HS-5 (cell line): ENCODE measurements at places on chromosomes 1 and 21.

DNA sequence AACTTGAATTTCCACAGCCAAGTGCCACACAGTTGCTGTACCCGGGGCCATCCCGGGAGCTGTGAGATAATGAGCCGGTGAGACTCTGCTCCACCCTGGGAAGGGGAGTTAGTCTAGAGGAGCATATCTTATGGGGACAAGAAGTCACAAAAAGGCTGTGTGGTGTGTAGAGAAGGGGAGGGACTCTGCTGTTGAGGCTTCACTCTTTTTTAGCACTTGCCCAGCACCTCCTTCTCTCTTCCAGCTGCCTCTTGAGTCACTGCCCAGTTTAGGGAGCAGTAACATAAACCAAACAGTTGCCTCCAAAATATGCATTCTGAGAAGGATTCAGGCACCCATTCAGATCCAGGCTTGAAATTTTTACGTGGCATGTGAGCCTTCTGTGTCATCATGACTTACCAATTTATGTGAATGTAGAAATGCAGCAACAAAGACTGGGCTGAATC, 744 bp upstream of the WDR26 start:
- peak; percentile 77 for DNase-seq

GRCh38 chr1:224545571-224545970, 70.5 kb upstream of the CNIH3 start:
- DNase-seq, result no peak

DNA sequence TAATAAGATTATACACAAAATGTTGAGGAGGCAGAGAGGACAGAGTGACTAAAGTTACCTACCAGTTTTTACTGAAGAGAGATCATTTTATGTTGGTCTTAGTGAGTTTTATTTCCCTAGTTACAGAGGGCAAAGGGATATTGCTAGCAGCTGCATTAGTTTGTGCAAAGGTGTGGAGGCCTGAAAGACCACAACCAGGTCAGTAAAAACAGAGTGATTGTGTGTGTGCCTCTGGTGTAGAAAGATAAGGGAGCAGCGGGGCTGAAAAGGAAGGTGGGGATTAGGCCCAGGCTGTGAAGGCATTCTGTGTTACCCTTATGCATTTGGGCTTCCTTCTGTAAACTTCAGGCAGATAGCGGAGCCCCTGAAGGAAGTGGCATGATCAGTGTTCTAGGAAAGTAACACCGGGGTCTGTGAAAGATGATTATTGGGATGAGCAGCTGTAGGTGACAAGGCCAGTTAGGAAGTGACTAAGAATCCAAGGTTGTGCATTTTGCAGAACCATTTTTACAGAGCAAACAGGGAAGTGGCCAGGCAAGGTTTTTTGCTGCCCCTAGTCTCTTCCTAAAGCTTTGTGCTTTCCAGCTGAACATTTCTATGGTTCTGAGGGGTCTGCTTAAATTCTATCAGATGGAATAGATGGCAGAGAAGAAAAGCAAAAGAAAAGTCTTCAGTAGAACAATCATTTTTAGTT, 3.7 kb downstream of the GADD45A start:
- no peak for DNase-seq

- DNase-seq, result no peak
Observed at GRCh38 chr1:81380436-81380835, 420.3 kb upstream of the ADGRL2 start.

GRCh38 chr21:35204850-35205541, 155.9 kb upstream of the RUNX1 start:
- no peak for DNase-seq

DNA sequence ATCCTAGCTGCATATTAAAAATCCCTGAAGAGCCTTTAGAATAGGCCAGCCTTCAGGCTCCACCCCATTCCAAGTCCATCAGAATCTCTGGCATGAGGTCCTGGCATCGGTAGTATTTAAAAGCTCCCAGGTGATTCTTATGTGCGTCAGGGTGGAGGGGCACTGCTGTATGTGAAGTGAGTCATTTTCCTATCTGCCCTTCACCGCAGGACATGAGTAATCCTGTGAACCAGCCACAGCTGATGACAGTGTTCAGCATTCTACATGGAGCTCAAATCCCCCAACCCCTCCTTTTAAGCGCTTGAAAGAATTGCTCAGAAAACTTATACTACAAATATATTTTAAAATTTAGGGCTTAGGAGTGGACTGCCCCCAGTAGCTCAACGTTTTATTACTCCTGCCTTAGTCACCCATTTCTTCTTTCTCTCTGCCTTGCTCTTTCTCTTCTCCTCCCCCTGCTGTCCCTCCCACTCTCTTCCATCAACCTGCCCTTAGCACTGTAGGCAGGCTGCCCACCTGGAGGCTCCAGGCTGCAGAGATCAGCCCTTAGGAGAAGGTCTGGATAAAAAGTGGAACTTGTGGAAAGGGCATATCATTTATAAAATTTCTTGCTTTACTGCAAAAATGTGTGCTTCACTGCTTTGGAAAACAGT, 73.8 kb upstream of the ZNF281 start:
- peak; percentile 96 for DNase-seq

- peak; percentile 23 for DNase-seq
Observed at GRCh38 chr1:174769961-174770549, 229.7 kb upstream of the CACYBP start.

- no peak for DNase-seq
Observed at GRCh38 chr1:209876078-209876800, 48.5 kb downstream of the UTP25 start.

DNA sequence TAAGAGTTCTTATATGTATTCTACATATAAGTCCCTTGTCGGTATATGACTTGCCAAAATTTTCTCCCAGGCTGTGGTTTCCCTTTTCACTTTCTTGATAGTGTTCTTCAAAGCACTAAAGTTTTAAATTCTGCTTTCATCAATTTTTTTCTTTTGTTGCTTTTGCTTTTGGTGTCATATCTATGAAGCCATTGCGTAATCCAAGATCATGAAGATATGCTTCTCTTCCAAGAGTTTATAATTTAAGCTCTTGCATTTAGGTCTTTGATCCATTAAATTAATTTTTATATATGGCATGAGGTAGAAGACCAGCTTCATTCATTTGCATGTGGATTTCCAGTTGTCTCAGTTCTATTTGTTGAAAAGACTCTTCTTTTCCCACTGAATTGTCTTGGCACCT, 22.2 kb downstream of the DESI2 start:
- DNase-seq, result no peak

DNA sequence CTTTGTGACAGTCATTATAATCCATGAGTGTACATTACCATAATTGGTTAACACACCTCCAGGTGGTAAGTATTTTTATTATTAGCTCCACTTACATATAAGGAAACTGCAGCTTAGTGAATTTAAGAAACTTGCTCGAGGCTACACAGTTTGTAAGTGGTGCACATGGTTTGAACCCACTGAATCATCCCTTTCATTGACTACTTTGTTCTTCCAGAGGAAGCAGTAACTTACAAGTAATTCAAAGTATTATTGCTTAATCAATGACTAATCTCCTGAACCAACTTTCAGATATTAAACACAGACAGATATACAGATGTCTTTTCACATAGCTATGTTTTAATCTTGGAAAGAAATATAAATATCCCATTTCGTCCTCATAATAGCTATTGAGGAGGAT, 18.7 kb upstream of the CLDN8 start:
- DNase-seq, result peak; percentile 48

GRCh38 chr1:235078480-235079381, 49.9 kb downstream of the TOMM20 start:
- no peak for DNase-seq

DNA sequence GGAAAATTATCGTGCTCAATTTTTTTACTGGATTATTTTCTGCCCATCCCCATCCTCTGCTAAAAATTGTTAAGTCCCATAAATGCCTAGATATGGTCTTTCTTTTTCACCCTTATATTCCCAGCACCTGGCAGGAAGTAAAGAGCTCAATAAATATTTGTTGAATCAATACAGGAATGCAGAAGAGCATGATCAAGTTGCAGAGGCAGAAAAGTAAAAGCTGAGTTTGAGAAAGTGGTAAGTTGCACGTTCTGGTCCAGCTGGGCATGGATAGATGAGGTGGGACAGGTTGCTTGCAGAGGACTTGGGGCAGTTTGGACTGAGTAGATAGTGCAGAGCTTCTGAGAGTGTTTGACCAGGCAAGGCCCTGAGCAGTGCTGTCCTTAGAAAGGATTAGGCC, 40.1 kb downstream of the ZNF281 start:
- no peak for DNase-seq

DNA sequence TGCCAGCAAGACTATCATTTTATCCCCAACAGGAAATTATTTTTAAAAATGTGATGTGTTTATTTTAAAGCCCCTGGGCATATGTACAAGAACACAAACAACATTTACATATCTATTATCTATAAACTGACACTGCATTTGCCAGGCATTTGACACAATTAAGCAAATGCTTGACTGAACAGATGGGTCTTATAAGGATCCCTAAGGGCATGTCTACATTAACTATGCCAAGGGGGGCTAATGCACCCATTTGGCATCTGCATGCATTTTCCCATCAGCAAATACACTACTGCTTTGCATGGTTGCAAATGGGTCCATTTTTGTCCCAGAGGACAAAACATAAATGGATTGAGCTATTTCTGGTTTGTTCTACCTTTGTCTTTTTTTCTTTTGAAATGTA, 884.8 kb upstream of the B3GALT2 start:
- DNase-seq, result no peak

GRCh38 chr1:56315293-56315942, 263.9 kb downstream of the PLPP3 start:
- DNase-seq, result no peak

GRCh38 chr1:105608713-105609112, 1447.8 kb upstream of the PRMT6 start:
- DNase-seq, result peak; percentile 6

DNA sequence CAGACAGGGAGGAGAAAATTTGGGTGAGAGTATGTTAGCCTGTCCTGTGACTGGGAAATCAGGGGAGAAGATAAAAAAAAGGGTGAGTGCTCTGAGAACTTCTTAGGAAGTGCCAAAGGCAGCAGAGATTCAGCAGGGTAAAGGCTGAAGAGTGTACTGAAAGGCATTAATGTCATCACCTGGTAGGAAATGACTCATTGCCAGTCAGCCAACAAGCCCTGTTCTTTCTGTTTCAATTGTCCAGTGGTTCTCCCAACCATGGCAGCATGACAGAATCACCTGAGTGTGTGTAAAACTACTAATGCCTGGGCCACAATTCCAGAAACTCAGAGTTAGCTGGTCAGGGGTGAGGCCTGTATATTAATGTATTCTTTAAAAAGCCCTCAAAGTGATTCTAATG, 83.5 kb downstream of the INTS7 start:
- peak; percentile 23 for DNase-seq

GRCh38 chr1:46621930-46622329, 5.3 kb upstream of the MOB3C start:
- no peak for DNase-seq

GRCh38 chr1:63642901-63643300, 49.7 kb downstream of the PGM1 start:
- DNase-seq, result no peak

- DNase-seq, result no peak
Observed at GRCh38 chr1:225554216-225554812, 98.6 kb downstream of the ENAH start.

- no peak for DNase-seq
Observed at GRCh38 chr1:2289607-2290006, 61.5 kb downstream of the SKI start.

DNA sequence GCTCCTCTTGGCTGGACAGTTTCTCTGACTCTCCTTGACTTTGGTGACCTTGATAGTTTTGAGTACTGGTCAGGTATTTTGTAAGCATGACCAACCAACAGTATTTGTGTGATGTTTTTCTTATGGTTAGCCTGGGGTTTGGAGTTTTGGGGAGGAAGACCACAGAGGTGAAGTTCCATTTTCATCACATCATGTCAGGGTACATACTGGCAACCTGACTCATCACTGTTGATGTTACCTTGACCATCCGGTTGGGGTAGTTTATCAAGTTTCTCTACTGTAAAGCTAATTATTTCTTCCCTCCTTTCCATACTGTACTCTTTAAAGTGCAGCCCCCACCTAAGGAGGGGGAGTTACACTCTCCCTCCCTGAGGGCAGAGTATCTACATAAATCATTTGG, 13.4 kb downstream of the OSCP1 start:
- DNase-seq, result no peak

DNA sequence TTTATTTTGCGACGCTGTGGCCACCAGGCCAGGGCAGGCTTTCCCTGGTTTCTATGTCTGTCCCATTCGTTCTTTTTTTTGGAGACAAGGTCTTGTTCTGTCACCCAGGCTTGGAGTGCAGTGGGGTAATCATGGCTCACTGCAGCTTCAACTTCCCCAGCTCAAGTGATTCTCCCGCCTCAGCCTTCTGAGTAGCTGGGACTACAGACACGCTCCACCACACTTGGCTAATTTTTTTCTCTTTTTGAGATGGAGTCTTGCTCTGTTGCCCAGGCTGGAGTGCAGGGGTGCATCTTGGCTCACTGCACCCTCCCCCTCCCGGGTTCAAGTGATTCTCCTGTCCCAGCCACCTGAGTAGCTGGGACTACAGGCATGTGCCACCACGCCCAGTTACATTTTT, 43.4 kb upstream of the WNT4 start:
- no peak for DNase-seq

GRCh38 chr1:43484367-43484766, 30.6 kb upstream of the HYI start:
- no peak for DNase-seq

DNA sequence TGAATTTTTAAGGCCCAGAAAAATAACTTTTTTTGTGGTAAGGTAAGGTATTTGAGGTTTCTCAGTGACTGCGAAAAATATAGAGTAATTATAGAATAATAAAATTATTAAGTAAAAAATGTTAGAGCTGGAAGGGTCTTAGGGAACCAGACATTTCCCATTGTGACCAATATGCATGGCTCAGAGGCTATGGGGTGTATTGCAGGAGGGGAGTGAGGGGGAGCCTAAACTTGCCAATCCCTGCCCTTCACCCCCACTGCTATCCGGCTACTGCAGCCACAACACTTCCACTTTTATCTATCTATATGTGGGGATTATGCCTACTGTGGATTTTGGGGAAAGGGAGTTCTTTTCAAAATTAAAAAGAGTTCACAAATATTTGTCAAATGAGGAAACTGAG, 7.6 kb upstream of the GADD45A start:
- DNase-seq, result no peak

GRCh38 chr1:10598389-10598702, 123.6 kb downstream of the PEX14 start:
- no peak for DNase-seq

- no peak for DNase-seq
Observed at GRCh38 chr1:43786201-43786958, 79.0 kb downstream of the ST3GAL3 start.
